ENCODE measurements at places on chromosomes 4 and X.
A peak's percentile ranks its signal among the peaks of the same experiment; 100 is the strongest.

GRCh38 chrX:44494357-44494756 is 48.3 kb downstream of the FUNDC1 start:
- DNase-seq = no peak

GRCh38 chr4:3121110-3121509 is 46.6 kb downstream of the HTT start:
- no peak for DNase-seq

- DNase-seq = peak; percentile 87
These were observed at the start of gene BOD1L1 for GRCh38 chr4:13627606-13628311. Gene BOD1L1 (minus strand): TSS chr4:13627725. CDS start chr4:13627587, 138 bp downstream.

- DNase-seq = no peak
These were observed 43.7 kb upstream of the MAOA start for GRCh38 chrX:43612400-43612799.

GRCh38 chr4:94516999-94517398 is 65.3 kb downstream of the PDLIM5 start:
- no peak for DNase-seq

Data from NCI-H187 treated with DMSO at 0.1 percent for 48 hours (cell line).